Upper lobe of right lung (tissue), 1 donor: ENCODE measurements at places on chromosomes 3 and 15. TPM values are rescaled to one million over a fixed set of nuclear protein-coding genes. Genes with fewer than 3 reads are reported as not detected.

DNA sequence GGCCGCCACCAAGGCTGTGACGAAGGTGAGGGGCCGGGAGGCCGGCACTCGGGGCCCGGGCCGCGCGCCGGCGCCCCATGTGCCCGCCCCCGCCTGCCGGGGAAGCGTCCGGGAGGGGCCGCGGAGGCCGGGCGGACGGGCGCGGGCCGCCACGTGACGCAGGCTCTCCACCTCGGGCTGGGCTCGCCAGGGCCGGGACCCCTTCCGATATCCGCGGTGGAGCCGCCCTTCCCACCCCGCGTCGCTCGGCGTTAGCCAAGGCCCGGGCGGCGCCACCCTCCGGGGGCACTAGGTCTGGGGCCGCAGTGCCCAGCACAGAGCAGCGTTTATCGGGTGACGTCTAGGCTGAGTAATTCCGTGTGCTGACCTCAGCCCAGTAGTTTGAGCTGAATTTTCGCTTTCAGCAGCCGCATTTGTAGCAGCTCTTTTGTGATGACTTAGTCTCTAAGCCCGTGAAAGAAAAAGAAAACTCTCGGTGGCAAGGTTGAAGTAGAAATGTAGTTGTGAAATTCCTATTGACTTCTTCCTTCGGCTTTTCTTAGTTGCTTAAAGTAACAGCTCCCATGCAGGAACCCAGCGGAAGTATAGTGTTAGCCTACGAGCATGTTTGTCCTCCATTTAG lies 885 bp downstream of the CDV3 start:
- peaks cover 41% of the 10 kb centered on the region for H3K36me3 ChIP-seq
- H3K4me3 ChIP-seq, result peak overlapping the region; percentile 86
- H3K27me3 ChIP-seq, result no peaks in the 10 kb centered on the region
- peak; percentile 91 for DNase-seq
- peaks cover 62% of the 10 kb centered on the region for H3K4me1 ChIP-seq

GRCh38 chr3:169295126-169295525 lies 368.4 kb downstream of the MECOM start:
- no peak overlapping the region for H3K4me3 ChIP-seq
- H3K27me3 ChIP-seq, result no peaks in the 10 kb centered on the region
- no peak overlapping the region for H3K27ac ChIP-seq
- DNase-seq, result no peak
- H3K36me3 ChIP-seq, result no peaks in the 10 kb centered on the region
- no peaks in the 10 kb centered on the region for H3K4me1 ChIP-seq

DNA sequence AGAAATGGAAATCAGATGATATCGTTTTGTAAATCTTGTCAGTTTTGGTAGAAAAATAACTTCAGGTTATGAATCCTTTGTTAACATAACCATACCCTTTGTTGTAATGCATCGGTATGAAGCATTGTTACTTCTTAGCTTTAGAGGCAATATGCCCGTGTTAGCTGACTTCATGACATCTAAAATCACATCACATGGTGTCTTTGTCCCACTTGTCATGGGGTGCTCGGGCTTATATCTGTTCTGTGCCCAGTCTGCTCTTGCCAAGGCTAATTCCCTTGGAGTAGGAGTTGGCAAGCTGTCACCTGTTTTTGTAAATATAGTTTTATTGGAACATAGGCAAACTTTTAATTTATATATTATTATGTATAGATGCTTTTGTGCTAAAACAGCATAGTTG lies 39.6 kb downstream of the SLC25A26 start:
- H3K27ac ChIP-seq, result no peak overlapping the region
- no peak overlapping the region for H3K4me3 ChIP-seq
- H3K4me1 ChIP-seq, result no peaks in the 10 kb centered on the region
- H3K36me3 ChIP-seq, result peaks cover 6% of the 10 kb centered on the region
- DNase-seq, result no peak

- DNase-seq, result no peak
- H3K27ac ChIP-seq, result no peak overlapping the region
- H3K27me3 ChIP-seq, result no peaks in the 10 kb centered on the region
- no peaks in the 10 kb centered on the region for H3K36me3 ChIP-seq
- no peak overlapping the region for H3K4me3 ChIP-seq
- H3K4me1 ChIP-seq, result no peaks in the 10 kb centered on the region
These were observed 32.9 kb downstream of the PLCH1 start for GRCh38 chr3:155712008-155712407.

DNA sequence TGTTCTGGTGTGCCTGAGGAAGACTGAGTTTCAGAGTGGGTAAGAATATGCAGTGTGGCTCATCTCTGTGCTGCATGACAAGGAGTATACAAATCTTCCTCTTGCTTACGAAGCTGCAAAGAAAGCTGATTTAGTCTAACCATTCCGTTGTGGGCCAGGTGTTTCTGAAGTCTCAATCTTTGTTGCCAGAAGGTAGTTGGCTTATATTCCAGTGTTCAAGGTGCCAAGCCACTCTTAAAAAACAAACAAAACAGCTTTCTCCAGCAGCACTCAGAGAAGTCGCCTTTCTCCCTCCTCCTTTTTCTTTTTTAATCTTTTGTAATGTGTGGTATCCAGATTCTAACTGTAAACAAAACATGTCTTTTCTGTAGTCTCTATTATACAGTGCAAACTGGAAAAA lies 872.4 kb downstream of the NAALADL2 start:
- H3K36me3 ChIP-seq, result no peaks in the 10 kb centered on the region
- H3K27me3 ChIP-seq, result no peaks in the 10 kb centered on the region
- no peak overlapping the region for H3K27ac ChIP-seq
- H3K4me3 ChIP-seq, result no peak overlapping the region
- H3K4me1 ChIP-seq, result no peaks in the 10 kb centered on the region
- DNase-seq, result no peak

DNA sequence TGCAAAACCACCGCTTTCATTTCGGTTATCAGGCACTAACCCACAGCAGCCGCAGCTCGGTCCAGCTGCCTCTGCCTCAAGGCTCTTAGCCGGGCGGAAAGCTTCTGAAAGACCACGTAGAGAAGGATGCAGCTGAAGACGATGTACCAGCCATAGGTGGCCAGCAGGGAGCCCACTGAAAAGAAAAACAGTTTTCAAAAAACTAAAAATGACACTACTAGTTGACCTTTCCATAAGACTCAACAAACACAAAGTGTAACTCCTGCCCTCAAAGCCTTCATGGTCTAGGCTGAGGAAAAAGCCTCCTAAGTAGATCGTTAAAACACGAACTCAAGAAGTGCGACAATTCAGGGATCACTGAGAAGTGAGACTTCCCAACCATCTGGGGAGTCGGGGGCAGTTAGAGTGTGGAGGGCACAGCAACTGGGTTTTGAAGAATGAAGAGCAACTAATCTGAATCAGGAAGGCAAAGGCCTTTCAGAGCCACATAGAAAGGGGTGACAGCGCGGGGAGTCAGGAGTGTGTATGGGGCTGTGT lies 716 bp downstream of the SELENOS start:
- peaks cover 69% of the 10 kb centered on the region for H3K36me3 ChIP-seq
- peaks cover 20% of the 10 kb centered on the region for H3K4me1 ChIP-seq
- H3K27me3 ChIP-seq, result no peaks in the 10 kb centered on the region
- peak overlapping the region; percentile 94 for H3K27ac ChIP-seq
- DNase-seq, result no peak

DNA sequence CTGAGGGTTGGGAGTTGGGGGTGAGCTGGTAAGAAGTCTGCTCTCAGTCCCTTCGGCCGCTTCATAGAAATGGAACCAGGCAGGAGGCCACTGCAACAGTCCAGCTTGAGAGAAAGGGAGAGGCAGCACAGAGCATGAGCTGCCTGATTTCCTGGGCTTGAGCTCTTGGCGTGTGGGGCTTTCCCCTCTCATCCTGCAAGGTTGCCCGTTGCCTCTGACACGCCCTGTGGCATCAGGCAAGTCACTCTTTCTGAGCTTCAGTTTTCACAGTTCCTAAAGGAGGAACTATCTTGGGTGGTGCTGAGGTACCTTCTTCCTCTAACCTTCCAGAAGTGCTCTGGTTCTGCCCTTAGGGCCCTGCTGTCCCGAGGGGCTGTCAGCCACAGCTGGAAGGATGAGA lies 4.9 kb downstream of the MESP2 start:
- H3K27me3 ChIP-seq, result no peaks in the 10 kb centered on the region
- peaks cover 2% of the 10 kb centered on the region for H3K4me1 ChIP-seq
- no peaks in the 10 kb centered on the region for H3K36me3 ChIP-seq
- no peak for DNase-seq
- no peak overlapping the region for H3K27ac ChIP-seq
- H3K4me3 ChIP-seq, result no peak overlapping the region

DNA sequence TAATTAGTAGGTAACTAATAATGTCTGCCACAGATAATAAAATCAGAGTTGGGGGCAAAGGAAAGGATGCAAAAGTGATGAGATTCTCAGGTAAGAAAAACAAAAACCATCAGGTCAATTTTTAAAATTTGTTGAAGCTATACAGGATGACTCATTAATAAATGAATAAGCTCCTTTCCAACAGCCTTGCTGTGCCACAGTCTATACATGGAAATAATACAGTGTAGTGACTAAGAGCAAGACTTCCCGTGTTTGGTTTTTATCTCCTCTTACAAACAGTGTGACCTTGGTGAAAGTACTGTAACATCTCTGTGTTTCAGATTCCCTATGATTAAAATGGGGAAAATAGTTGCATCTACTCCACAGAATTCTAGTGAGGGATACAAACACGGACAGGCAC lies 331.6 kb downstream of the PYDC2 start:
- no peaks in the 10 kb centered on the region for H3K36me3 ChIP-seq
- no peak overlapping the region for H3K4me3 ChIP-seq
- DNase-seq, result no peak
- no peaks in the 10 kb centered on the region for H3K4me1 ChIP-seq
- no peaks in the 10 kb centered on the region for H3K27me3 ChIP-seq

- no peak overlapping the region for H3K27ac ChIP-seq
- no peaks in the 10 kb centered on the region for H3K27me3 ChIP-seq
- no peaks in the 10 kb centered on the region for H3K36me3 ChIP-seq
- no peak overlapping the region for H3K4me3 ChIP-seq
These were observed 309.4 kb upstream of the SOX2 start for GRCh38 chr3:181402347-181402746.

DNA sequence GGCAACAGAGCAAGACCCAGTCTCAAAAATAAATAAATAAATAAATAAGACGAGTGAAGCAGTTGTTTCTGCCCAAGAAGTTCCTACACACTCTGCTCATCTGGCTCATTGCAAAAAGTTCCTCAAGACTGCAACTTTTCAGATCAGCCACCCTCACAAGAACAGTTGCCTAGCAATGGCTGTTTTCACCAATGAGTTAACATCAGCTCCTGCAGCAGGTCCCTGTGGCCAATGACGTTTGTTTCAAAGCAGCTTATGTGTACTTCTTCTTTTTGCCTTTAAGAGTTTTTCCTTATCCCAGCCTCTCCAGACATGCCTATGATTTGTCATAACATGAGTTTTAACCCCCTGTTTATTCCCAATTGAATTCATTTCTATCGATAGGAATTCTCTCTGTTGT lies 118.4 kb upstream of the SPRED1 start:
- H3K36me3 ChIP-seq, result no peaks in the 10 kb centered on the region
- H3K27me3 ChIP-seq, result no peaks in the 10 kb centered on the region
- no peak overlapping the region for H3K4me3 ChIP-seq
- H3K4me1 ChIP-seq, result peaks cover 14% of the 10 kb centered on the region
- DNase-seq, result no peak
- no peak overlapping the region for H3K27ac ChIP-seq

GRCh38 chr15:85607141-85607806 lies 187.5 kb downstream of the KLHL25 start:
- no peak for DNase-seq
- H3K27ac ChIP-seq, result peak overlapping the region; percentile 39
- peaks cover 22% of the 10 kb centered on the region for H3K4me1 ChIP-seq
- no peaks in the 10 kb centered on the region for H3K27me3 ChIP-seq
- H3K36me3 ChIP-seq, result peaks cover 47% of the 10 kb centered on the region

GRCh38 chr15:99981191-99981647 lies 248.0 kb upstream of the LYSMD4 start:
- H3K27me3 ChIP-seq, result no peaks in the 10 kb centered on the region
- DNase-seq, result no peak
- H3K4me1 ChIP-seq, result no peaks in the 10 kb centered on the region
- H3K4me3 ChIP-seq, result no peak overlapping the region

- no peaks in the 10 kb centered on the region for H3K27me3 ChIP-seq
- H3K27ac ChIP-seq, result no peak overlapping the region
- H3K36me3 ChIP-seq, result no peaks in the 10 kb centered on the region
These were observed 334.0 kb upstream of the KCNMB2 start for GRCh38 chr3:178202194-178202593.

DNA sequence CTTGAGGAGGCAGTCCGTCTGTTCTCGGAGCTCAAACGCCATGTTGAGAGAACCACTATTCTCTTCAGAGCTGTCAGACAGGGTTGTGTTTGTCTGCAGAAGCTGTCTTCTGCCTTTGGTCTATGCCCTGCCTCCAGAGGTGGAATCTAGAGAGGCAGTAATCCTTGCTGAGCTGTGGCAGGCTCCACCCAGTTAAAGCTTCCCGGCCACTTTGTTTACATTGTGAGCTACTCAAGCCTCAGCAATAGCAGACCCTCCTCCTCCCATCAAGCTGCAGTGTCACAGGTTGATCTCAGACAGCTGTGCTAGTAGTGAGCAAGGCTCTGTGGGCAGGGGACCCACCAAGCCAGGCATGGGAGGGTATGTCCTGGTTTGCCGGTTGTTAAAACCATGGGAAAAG lies 8.9 kb downstream of the OR5AC2 start:
- H3K4me1 ChIP-seq, result no peaks in the 10 kb centered on the region
- no peak for DNase-seq
- no peaks in the 10 kb centered on the region for H3K27me3 ChIP-seq
- H3K4me3 ChIP-seq, result no peak overlapping the region
- H3K27ac ChIP-seq, result no peak overlapping the region
- no peaks in the 10 kb centered on the region for H3K36me3 ChIP-seq

DNA sequence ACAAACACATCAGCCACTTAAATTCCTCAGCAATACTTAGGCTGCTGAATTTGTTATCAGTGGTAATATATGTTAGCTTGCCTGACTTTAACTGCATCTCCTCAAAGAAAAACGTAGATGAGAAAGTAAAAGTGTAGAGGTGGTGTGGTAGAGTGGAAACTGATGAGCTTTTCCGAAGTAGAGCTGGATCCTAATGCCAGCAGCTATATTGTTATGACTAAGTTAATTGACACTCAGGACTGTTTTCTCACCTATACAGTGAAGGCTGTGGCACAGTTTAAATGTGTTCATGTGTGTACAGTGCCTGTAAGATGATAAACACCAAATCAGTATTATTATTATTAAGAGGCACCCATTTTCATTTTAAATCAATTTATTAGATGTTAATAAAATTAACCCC lies 174.9 kb downstream of the TNIK start:
- peaks cover 16% of the 10 kb centered on the region for H3K4me1 ChIP-seq
- no peaks in the 10 kb centered on the region for H3K27me3 ChIP-seq
- no peak overlapping the region for H3K4me3 ChIP-seq

GRCh38 chr3:196998966-196999760 lies 30.5 kb downstream of the MELTF start:
- no peaks in the 10 kb centered on the region for H3K27me3 ChIP-seq
- H3K4me1 ChIP-seq, result peaks cover 7% of the 10 kb centered on the region
- no peak for DNase-seq
- no peaks in the 10 kb centered on the region for H3K36me3 ChIP-seq
- no peak overlapping the region for H3K27ac ChIP-seq
- H3K4me3 ChIP-seq, result no peak overlapping the region

COL6A5 gene
- 6.3 TPM for total RNA-seq

BSN gene
- 0.43 TPM for total RNA-seq

ATP8B4 gene
- total RNA-seq, result 9.4 TPM

LTK gene
- 15.1 TPM for total RNA-seq

C3orf52 gene
- 20.1 TPM for total RNA-seq

CAMK1 gene
- 35.7 TPM for total RNA-seq

VGLL3 gene
- 61.5 TPM for total RNA-seq

GOLGA8K gene
- total RNA-seq, result 2.1 TPM
